ENCODE measurements at places on chromosomes 5 and 9. TPM values are rescaled to one million over a fixed set of nuclear protein-coding genes. Genes with fewer than 3 reads are reported as not detected.

GRCh38 chr5:52692606-52693005, 95.1 kb upstream of the ITGA1 start:
- DNase-seq = no peak

DNA sequence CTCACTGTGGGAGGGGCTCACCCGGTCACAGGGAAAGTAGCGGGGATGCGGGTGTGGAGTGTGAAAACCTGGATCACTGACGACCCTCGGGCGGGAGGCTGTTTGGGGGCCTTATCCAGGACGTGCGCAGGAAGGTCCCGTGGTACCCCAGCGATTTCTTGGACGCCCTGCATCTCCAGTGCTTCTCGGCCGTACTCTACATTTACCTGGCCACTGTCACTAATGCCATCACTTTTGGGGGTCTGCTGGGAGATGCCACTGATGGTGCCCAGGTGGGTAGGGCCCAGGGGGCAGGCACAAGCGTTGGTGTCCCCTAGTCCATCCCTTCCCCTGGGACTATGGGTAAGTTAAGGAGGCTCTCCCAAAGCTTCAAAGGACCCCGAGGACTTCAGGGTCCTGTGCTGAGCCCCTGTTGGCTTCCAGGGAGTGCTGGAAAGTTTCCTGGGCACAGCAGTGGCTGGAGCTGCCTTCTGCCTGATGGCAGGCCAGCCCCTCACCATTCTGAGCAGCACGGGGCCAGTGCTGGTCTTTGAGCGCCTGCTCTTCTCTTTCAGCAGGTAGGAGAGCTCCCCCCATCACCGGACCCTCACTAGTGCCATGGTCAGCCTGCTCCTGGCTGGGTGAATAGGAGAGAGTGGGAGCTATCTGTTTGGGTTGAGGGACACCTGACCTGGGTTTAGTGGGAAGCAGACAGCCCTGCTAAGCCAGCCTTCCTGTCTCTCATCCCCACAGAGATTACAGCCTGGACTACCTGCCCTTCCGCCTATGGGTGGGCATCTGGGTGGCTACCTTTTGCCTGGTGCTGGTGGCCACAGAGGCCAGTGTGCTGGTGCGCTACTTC, 3.9 kb downstream of the SLC4A9 start:
- DNase-seq = no peak

The CCDC152 gene
- polyA plus RNA-seq = 15.7 TPM

DNA sequence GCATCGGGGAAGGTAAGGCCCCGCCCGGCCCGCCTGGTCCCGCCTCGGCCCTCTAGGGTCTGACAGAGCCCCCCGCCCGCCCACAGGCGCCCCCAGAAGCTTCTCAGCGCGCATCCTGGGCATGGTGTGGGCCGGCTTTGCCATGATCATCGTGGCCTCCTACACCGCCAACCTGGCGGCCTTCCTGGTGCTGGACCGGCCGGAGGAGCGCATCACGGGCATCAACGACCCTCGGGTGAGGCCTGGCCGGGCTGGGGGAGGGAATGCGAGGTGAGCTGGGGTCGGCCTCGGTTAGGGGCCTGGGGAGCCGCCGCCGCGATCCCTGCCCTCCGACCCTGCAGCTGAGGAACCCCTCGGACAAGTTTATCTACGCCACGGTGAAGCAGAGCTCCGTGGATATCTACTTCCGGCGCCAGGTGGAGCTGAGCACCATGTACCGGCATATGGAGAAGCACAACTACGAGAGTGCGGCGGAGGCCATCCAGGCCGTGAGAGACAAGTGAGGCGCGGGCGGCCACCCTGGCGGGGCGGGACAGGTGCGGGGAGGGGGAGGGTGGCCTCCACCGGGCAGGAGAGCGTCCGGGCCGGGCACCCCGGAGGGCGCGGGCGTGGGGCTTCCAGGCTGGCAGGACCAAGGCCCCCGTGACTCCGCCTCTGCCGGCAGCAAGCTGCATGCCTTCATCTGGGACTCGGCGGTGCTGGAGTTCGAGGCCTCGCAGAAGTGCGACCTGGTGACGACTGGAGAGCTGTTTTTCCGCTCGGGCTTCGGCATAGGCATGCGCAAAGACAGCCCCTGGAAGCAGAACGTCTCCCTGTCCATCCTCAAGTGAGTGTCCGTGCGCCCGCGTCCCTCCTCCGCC, 7.1 kb downstream of the LRRC26 start:
- no peak for DNase-seq

DNA sequence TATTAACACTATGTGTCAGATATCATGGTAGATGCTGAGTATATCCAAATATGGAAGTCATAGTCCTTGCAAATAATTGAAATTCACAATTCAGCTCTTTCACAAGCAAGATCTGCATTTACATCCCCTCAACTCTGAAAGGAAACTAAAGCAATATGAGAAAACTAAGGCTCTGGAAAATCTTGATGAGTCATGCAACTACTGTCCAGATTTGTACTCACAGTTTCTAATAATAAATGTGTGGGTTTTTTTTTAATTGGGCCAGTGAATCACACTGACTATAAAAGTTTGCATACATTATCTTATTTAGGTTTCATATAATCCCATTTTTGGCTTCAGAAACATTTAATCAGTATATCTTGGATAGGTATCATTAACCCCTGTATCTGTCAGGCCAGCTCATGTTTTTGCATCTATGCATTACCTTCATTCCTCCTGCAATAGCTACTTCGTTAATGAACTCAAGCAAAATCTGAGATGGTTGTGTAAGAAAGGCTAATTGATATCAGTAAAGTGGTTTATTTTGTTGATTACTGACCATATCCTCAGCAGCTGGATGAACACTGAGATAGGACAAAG, 58.7 kb upstream of the PRR16 start:
- no peak for DNase-seq

Measured in renal cortex interstitium (tissue), 15 donors.